ENCODE measurements at places on chromosomes 12 and 14.
A peak's percentile ranks its signal among the peaks of the same experiment; 100 is the strongest.

DNA sequence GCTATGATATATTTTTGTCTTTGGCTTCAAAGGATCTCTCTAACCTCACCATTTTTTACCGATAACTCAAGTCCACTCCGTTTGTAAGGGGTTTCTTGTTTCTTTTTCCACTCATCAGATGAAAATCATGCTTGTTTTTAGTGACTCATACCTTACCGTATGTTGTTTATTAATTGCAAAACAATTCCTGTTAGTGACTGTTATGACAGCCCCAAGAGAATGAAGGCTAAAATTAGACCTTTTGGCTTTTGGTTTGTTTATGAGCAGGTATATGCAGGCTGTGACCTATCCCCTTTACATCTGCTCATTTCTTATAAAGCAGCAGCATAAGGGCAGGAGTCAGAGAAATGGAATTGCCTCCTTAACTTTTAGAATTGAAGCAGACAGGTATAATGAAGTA is 319.8 kb downstream of the CEP128 start:
- no peak for DNase-seq

DNA sequence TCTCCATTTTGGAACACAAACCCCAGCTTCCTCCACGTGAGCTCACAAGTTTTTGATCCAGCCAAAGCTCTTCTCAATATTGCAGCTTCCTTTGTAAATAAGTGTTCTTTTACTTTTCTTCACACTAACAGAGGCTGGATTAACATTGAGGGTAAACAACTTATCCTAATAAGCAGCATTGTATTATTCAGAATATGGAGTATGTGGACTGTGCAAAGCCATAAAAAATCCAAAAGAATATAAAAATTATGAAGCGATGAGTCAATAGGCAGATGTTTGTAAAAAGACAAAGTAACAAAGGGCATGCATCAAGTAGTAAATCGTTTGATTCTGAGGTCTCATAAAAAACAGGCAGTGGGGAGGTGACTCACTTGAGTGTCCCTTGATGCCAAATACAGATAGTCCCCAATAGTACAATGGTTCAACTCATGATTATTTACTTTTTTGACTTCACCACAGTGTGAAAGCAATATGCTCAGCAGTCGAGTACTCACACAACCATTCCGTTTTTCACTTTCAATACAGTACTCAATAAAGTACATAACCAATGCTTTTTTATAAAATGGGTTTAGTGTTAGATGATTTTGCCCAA is 23.1 kb upstream of the KCNK10 start:
- no peak for DNase-seq

DNA sequence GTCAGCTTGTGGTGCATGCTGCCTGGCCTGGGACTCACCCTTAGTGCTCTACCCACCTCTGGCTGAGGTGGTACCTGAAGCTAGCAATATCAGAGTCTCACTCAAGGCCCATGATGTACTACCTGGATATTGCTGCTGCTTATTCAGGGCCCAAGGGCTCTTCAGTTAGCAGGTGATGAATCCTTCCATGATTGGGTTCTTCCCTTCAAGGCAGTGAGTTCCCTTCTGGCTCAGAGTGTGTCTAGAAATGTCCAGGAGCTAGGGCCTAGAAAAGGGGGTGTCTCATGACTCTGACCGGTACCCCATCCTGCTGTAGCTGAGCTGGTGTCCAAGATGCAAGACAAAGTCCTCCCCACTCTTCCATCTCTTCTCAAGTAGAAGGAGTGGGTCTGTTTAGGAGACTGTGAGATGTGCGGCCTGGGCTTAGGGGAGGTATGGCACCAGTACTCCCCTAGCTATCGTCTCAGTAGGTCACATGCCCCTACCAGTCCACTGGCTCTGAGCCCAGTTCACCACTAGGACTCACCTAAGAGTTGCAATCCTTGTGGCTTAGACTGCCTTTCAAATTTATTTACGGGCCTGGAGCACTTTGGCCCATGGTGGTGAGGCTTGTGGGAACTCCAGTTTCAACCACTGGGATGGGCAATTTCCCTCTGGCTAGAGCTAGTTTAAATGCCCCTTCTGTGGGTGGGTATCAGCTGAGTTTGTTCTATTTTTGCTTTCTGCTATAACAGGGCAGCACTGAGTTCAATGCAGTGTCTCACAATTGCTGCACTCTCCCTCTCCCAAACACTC is 12.2 kb downstream of the PRORP start:
- no peak for DNase-seq

GRCh38 chr12:13090054-13090453 is 13.4 kb downstream of the GSG1 start:
- no peak for DNase-seq

GRCh38 chr14:69631509-69631908 is 20.1 kb downstream of the SUSD6 start:
- no peak for DNase-seq

DNA sequence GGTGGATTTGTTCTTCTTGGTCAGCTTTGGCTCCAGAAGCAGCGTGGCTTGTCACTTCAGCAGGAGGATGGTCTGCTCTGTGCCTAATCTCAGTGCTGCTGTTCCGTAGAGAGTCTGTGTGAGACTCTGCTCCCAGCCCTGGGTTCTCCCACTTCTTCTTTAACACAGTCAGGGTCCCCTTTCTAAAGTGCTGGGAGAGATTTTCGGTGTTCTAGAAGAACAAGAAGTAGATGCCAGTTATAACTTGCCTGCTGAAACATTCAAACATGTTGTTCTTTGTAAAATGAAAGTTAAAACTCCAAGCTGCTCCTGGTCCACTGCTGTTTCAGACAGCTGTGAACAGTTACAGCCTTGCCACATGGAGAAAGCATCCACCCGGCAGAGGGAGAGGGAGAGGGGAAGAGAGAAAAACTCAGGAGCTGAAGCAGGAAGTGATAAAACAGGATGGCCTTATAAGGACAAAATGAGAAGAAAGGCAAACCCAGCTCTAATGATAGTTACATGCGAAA is 55.2 kb upstream of the CERS5 start:
- DNase-seq, result peak; percentile 35

DNA sequence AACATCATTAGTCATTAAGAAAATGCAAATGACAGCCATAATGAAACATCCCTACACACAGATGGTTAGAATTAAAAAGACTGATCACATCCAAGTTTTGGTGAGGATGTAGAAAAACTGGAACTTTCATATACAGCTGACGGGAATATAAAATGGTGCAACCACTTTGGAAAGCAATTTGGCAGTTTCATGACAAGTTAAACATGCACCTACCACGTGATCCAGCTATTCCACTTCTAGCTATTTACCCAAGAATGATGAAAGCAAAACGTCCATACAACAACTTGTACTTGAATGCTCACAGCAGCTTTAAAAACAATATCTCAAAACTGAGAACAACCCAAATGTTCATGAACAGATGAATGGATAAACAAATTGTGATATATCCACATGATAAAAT is 77.9 kb upstream of the AVPR1A start:
- no peak for DNase-seq

DNA sequence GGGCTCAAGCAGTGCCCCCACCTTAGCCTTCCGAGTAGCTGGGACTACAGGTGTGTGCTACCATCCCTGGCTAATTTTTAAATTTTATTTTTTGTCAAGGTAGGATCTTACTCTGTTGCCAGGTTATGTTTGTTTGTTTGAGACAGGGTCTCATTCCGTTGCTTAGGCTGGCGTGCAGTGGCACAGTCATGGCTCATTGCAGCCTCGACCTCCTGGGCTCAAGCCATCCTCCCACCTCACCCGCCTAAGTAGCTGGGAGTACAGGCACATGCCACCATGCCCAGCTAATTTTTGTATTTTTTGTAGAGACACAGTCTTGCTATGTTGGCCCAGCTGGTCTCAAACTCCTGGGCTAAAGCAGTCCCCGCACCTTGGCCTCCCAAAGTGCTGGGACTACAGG is 83.3 kb upstream of the KCNH3 start:
- no peak for DNase-seq

GRCh38 chr12:105485321-105485910 is 154.9 kb downstream of the C12orf75 start:
- no peak for DNase-seq

DNA sequence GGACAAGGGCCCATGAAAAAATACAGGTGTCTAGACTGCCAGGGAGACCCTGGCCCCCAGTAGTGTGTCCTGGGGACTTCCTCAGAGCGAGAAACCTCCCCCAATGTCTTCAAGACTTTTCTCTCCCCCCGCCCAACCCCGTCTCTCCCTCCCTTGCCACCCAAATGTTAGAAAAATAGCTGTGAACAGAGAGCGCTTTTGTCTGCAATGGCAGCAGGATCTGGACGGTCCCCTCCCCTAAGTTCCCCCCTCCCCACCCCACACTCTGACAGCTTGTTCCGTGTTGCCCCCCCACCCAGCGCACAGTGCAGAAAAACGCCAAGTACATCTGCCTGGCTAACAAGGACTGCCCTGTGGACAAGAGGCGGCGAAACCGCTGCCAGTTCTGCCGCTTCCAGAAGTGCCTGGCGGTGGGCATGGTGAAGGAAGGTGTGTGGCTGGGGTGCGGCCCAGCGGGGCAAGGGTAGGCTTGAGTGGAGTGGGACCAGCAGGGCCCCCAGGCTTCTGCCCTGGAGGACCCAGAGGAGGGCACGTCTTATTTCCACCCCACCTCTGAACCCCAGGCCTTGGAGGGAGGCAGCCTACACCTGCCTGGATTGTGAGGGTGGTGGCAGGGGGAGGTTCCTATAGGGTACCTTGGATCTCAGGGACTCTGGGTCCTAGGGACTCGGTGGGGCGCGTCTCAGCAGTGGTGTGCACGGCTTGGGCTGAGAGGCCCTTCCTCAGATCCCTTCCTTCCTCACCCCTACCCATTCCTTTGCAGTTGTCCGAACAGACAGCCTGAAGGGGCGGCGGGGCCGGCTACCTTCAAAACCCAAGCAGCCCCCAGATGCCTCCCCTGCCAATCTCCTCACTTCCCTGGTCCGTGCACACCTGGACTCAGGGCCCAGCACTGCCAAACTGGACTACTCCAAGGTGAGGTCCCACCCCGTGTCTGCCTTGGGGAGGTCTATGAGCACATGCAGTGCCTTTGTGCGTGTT is 4.8 kb downstream of the NR4A1 start:
- DNase-seq, result no peak

GRCh38 chr14:28671425-28671824 is 95.2 kb upstream of the FOXG1 start:
- no peak for DNase-seq

GRCh38 chr12:13362260-13362841 is 165.8 kb downstream of the EMP1 start:
- peak; percentile 76 for DNase-seq

- no peak for DNase-seq
Measured at GRCh38 chr12:2739832-2740641, 54.7 kb upstream of the FKBP4 start.

DNA sequence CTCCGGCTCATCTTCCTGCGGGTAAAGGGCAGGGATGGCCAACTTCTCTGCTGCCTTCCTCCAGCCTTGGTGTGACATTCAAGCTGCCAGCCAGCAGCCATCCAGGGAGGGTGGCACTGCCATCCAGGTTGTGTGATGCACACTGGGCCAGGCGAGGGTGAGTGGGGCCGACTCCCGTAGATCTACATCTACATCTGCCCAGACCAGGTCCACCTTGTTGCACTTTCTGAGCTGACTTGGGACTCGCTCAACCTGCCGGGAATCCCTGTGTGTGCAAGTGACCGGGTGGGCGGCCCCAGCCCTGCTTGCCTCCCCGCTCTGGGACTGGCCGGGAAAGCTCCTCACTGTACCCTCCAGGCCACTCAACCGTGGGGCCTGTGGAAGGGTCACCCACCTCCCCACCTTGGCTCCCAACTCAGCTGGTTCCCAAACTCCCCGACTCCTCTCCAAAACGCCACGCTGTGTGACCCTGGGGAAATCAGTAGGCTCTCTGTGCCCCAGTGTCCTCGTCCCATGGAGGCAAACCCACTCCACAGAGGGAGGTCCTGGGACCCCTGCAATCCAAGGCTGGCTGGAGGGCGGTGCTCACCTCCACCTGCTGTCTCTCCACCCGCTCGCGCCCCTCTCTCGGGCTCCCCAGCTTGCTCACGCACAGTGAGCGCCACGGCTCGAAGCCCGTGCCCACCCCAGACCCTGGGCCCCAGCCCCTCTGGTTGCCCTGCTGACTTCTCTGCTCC is 14.7 kb downstream of the JAG2 start:
- no peak for DNase-seq

DNA sequence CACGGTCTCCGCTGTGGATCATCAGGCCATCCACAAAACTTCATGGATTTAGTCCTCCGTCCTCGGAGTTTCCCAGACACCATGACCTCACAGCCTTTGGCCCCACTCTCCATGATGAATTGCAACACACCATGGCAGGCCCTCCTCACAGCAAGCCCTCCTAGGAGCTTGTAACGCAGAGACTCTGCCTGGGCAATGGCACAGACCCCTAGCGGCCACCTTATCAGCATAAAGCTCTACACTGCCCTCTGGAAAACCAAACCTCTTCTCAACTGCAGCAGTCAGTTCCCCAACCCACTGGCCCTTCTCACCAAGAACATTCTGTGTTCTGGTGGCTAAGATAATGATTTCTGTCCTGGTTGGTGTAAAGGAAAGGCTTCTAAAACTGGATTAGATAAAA is 238.4 kb upstream of the USP15 start:
- no peak for DNase-seq

- peak; percentile 29 for DNase-seq
Measured at GRCh38 chr12:64633940-64634337, 23.6 kb downstream of the RASSF3 start.

DNA sequence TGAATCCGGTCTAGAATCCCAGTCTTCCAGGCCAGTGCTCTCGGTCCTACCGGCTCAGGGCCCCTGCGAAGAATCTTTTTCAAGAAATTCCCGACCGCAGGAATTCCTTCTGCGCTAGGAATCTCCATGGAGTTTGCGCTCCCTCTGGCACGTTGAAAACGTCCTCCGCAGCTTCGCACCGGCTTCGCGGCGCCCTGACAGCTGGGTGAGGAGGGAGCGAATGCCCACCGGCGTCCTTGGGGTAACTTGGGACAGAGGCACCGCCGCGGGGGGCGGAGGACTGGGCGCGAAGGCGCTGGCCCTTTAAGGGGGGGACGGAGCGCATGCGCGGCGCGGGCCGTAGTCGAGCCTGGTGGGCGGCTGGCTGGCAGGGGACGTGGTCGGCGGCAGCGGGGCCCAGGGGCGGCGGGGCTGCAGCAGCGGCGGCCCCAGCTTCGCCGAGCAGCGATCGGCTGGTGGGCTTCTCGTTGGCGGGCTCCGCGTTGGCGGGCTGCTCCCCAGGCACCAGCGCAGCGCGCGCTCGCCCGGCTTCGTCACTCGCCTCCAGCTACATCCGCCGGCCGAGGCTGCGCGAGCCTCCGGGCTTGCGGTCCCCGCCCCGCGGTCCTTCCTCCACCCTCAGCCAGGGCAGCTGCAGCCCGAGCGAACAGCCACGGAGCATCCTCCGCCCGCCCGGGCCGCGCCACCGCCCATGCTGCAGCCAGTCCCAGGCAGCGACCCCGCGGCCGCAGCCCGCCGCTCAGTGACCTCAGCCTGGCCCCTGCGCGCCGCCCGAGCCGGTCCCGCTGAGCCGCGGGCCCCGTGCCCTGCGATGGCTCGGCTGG is at the start of gene VASH1:
VASH1 (plus strand) TSS at position 333 of the 824 bp plus-strand sequence. CDS start 1,354 bp downstream, outside the sequence.
- peak; percentile 68 for DNase-seq

DNA sequence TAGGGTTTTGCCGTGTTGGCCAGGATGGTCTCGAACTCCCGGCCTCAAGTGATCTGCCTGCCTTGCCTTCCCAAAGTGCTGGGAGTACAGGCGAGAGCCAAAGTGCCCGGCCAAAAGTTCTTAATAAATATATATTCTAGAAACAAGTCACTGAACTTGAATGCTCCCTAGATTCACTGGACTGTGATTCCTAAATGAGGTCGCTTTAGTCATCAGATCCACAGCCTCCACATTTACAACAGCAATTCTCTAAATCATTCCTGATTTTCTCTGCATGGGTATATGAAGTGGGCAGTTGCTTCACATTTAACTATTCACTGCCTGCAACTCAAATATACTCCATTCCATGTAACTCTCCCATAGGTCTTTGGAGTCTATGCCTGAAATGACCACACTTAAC is 813.0 kb downstream of the GALC start:
- no peak for DNase-seq

GRCh38 chr14:100528962-100529560 is 58.2 kb downstream of the BEGAIN start:
- no peak for DNase-seq
